ENCODE measurements at places on chromosomes 1 and 21. TPM values are rescaled to one million over a fixed set of nuclear protein-coding genes. Genes with fewer than 3 reads are reported as not detected.
A peak's percentile ranks its signal among the peaks of the same experiment; 100 is the strongest.

Gene FCRL6
- total RNA-seq, result not detected

Gene MATN1
- total RNA-seq, result not detected

- no peak for DNase-seq
Observed at GRCh38 chr1:92743221-92743620, 41.7 kb downstream of the EVI5 start.

DNA sequence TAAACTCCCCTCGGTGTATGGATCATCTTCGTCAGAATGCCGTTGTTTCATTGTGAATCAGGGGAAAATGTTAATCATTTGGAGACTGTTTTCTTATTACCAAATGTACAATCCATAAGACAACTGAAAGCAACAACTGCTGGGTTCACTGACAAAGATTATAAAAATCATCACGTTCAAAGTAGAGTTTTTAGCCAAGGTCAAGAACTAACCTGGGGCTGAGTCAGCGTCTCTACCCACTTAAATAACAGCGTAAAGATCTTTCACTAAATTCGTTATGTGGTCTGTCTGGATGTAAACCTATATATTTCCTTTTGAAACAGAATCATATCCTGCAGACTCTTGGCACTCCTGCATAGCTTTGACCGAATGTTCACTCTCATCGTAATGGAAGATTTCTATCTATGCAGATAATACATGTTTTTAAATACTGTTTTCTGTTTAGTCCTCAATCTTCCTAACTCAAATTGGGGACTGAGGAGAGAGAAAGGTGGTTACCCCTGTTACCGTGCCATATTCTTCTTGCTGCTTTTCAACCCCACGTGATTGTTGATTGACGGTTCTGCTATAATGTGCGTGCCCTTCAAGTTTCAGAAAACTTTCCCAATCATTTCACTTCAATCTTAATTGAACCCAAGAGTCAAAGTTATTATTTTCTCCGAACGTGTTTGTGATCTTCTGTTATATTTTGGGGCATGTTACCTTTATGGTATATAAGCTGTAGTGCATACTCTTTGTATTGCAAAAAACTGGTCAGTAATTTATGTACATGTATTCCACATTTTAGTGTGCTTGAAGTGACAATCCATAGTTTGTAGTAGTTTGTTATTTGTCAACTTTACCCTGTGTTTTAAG is 15.6 kb upstream of the NCMAP start:
- DNase-seq, result peak; percentile 57

Gene AGT
- total RNA-seq, result 1.2 TPM

DNA sequence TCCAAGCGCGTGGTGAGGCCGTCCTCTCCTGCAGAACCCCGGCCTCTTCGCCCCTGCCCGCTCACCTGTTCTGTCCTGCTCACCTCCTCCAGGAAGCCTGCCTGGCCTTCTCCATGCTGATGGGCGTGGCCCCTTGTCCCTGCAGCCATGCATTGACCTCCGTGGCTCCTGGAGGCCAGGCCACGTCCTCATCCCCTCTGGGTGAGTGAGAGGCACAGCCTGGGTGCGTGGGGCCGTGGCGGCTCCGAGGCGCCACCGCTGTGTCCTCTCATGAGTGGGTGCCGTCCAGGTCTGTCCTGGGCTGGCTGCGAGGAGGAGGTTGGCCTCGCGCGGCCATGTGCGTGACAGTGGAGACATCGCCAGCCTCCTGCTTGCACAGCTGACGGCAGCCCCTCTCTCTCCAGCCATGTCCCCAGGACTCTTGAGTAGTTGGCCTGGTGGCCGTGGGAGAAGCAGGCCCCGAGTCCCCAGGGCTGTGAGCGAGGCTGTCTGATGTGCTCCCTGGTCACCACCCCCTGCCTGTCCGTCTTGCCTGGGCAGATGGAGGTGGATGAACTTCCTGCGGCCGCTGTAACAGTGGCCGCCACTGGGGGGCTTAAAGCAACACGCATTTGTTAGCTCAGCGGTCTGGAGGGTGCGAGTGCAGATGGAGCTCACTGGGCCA is 58.1 kb downstream of the PRKCZ start:
- DNase-seq, result no peak

DNA sequence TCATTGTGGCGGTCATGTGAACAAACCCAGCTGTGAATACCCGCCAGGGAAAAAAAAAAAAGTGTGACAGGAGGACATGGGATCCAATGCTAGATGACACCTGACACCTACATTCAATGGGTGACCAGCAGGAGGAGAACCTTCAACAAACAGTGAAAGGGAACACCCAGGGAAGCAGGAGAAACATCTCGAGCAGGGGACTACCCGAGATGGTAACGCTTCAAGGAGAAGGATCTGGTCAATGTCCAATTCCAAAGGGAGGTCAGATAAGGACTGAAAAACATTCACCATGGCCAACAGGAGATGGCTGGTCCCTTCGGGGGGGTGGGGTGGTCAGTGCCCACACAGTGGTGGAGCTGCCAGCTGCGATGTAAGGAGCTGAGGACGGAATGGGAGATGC is 46.3 kb downstream of the PTPN14 start:
- DNase-seq, result no peak

DNA sequence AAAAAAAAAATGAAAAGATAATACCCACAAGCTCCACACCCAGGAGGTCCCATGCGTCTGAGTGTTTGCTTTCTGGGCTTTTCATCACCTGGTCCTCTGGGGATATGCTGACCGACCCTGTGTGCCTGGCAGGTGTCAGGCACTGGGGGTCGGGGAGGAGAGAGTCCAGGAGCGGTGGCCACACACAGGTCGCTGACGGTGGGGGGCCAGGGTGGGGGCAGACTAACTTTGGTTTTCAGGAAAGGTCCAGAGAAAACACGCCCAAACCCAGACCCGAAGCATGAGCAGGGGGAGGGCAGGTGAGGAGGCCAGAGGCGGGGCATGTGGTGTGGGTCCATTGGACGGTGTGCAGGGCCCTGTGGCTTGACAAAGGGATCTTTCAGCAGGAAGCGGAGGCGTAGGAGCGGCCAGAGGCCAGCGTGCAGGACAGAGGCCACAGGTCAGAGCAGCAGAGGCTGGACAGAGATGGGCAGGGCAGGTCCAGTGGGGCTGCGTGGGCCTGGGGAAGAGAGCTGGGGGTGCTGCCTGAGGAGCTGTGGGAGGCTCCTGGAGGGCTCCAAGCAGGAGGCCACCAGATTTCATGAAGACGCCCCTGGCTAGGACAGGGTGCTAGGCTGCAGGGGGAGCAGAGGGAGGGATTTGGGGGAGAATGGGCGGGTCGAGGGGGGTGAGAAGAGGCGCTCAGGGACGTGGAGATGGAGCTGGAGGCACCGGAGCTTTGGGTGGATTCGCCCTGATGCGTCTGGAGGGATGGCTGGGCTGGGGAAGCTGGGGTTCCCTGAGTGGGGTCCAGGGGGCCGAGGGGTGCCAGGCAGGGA is 15.8 kb downstream of the RNF223 start:
- DNase-seq, result no peak

Gene HTR6
- not detected for total RNA-seq

DNA sequence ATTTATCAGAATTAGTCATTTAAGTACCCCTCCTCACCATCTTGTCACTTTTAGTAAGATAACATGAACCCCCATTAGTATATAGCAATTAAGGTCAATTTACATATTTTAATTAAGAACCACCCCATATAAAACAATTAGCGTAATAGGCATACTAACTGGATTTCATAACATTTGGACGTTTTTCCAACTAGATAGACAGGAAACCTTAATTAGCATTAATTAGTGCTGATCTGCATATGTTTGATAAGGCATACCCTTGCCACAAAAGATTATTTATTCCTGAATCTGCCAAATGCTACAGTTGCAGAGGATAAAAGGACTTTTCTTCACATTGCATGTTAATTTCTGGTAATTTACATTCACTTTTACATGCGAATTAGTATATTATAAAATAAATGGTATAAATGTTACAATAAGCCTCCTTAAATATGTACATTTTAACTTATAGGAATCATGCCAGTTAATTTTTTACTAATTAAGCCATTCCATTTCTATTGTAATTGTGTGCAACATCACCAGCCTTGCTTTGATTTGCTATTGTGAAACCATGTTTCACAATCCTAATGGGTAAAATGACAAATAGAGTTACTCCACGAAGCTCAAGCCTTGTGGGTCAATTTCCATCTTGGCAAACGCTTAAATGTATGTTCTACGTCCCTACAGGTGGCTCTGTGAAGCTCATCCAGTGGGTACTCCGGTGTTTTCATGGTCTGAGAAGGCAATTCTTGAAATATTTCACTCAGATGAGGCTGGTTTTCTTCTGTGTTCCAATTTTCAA is 469.6 kb downstream of the DPYD start:
- DNase-seq, result peak; percentile 27
